ENCODE measurements at places on chromosomes 6 and 20.

GRCh38 chr6:169868458-169868857 is 117.0 kb downstream of the ERMARD start:
- DNase-seq, result peak; percentile 19

DNA sequence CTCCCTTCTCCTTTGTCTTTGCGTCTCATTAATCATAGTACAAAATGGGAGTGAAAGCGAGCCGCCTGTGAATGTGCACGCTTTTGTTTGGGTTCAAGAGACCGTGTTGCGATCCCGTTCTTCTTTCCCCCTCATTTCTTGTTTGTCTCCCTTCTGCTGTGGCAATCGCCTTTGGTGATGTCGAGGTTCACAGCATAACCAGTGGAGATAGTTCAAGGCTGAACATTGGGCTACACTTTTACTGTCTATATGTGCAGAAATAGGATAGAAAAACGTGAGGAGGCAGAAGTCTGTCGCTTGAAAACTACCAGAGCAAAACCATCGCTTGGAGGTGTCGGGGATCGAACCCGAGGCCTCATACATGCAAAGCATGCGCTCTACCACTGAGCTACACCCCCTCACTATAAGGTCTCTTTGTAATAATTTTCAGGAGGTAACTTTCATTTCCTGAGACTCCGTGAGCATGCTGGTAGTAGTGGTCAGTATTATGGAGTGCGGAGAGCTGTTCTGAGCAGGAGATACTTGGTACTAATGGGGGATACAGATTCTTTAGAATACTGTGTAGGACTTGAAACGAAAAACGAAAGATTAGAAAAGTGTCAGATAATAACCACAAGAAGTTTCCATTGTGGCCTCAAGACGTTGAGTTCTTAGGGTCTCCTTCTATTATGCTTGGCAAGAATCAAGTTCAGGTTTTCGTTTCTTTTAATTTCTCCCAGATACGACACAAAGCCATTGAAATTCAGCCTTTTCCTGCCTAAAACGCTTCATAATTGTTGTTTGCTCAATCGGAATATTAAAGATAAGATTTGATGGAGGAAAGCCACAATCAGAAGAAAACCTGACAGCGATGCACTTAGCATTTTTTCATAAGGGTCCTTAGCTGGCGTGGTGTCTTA is 106.6 kb downstream of the TRIM27 start:
- no peak for DNase-seq

DNA sequence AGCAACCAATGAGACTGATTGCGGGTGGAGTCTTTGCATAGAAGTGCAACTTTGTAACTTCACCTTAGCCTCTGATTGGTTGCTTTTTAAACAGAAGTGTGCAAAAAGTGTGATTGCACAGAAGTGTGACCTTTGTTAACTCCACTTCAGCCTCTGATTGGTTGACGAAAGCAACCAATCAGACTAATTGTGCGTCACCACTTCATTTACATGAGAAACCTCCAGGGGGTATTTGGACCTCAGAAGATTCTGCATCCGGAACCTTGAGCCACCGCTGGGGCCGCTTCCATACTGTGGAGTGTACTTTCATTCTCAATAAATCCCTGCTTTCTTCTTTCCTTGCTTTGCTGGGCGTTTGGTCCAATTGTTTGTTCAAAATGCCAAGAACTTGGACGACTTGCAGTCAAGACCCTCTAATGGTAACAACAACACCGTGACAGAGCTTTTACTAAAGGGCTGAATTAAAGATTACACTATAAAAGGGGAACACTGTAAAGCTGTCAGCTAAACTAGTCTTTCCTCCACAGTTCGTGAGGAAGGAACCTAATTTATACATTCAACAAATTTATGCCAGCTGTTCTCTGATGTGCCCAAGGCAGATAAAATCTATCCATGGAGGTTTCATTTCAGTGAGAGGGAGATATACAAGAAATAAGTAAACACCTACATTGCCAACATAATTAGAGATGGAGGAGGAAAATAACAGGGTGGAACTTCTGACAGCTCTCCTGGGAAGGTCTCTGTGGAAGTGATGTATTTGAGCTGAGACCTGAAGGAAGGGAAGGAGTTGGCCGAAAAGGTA is 1.4 kb upstream of the HECA start:
- no peak for DNase-seq

DNA sequence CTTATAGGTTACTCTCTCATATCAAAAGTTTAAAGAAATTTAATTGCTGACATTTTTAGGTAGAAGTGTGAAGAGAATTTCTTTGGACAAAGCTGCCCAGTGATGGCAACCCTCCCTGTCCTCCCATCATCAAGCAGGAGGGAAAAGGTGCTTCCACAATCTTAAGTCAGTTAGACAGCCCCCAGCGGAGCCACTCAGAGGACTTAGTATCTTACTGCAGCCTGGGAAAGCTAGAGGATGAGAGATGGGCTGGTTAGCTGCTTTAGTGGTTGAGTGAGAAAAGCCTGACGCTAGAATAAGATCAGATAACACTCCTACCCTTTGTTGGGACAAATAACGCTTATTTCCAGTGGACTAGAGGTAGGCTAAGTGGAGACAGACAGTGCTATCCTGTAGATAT is 227.1 kb downstream of the RFPL4B start:
- DNase-seq, result no peak

GRCh38 chr20:57753332-57754164 is 43.7 kb upstream of the PMEPA1 start:
- DNase-seq, result no peak

DNA sequence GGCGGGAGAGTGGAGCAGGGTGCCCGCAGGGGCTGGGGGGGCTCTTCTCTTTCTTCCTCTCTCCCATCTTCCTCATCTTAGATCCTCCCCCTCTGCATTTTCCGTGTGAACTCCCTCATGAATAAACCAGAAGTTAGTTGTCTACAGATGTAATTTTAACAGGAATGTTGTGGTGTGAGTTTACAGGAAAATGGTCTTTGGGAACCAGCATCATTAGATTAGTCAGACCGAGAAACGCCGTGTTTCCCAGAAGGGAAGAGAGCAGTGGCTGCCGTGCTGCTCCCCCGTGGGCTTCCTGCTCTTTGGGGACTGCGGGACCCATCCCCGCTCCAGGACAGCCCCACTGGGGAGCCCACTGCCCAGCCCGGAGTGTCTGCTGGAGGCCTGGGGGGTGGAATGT is 3.4 kb downstream of the MYT1 start:
- no peak for DNase-seq

- DNase-seq, result no peak
Observed at GRCh38 chr6:37922563-37922962, 103.0 kb downstream of the ZFAND3 start.

DNA sequence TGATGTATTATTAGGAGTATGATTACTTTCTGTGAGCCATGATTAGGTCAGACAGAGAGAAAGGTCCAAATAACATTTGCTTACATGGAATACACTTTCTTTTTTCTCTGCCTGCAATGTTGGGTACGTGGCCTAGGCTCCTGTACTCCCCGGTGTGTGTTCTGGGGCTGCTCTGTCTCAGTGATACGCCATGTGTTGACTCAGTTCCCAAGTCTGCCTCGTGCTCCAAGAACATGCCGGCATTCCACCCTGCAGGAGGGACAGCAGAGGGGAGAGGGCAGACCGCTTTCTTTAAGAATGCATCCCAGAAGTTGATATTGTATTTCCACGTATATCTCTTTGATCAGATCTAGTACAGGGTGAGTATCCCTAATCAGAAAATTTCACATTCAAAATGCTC is 33.3 kb upstream of the THBS2 start:
- no peak for DNase-seq

DNA sequence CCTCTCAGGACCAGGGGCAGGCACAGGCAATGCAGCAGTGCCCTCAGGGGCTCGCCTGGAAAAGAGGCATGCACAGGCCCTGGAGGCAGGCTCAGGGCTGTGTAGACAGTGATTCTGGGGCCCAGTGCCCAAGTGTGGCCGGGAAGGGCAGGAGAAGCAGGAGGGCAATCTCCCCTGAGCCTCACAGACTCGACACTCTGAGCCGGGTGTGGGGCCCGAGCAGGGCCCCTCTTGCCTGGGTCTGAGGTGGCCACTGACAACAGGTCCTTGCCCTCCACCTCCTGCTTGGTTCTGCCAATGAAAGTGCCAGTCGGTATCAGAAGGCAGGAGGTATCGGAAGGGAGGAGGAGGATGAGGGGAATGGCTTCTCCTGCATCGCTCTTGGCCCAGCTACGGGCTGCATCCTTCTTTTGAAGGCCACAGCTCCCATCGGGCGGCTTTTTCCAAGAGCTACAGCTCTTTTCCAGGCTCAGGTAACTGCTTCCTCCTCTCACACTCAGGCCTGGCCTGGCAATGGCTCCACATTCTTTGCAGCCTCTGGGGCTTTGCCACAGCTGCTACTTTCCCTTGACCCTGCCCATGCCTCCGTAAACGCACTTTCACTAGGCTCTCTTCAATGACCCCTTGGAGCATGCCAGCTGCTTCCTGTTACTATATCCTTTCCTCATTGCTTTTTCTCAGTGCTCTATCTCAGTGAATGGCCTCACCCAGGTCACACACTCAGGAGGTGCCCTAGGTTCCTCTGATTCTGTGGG is 24.5 kb downstream of the GABRR2 start:
- no peak for DNase-seq

DNA sequence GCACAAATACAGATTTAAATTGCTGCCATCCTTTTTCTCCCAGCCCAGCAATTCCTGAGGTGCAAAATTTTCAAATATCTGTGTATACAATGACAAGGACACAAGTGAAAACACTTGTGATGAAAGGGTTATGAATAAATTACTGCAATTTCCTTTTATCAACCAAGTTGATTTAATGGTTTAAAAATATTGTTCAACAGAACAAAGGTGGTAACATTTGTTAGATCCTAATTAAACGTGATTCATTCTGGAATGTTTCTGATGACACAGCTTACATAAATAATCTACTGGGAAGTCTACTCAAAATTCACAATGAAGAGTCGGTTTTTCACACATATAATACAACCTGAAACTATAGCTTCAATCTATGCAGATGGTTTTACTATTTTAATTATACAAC is 17.1 kb downstream of the B4GALT5 start:
- DNase-seq, result no peak

GRCh38 chr6:135424385-135424784 is 73.2 kb downstream of the AHI1 start:
- DNase-seq, result no peak

- DNase-seq, result no peak
Observed at GRCh38 chr6:136971609-136972008, 49.5 kb downstream of the SLC35D3 start.

- no peak for DNase-seq
Observed at GRCh38 chr6:7832904-7833750, 77.5 kb downstream of the TXNDC5 start.

GRCh38 chr6:81683912-81684311 is 68.6 kb downstream of the TENT5A start:
- no peak for DNase-seq

GRCh38 chr6:31763619-31763940 is 1.1 kb downstream of the SAPCD1 start:
- no peak for DNase-seq

- DNase-seq, result no peak
Observed at GRCh38 chr6:44404715-44405099, 17.2 kb downstream of the CDC5L start.

DNA sequence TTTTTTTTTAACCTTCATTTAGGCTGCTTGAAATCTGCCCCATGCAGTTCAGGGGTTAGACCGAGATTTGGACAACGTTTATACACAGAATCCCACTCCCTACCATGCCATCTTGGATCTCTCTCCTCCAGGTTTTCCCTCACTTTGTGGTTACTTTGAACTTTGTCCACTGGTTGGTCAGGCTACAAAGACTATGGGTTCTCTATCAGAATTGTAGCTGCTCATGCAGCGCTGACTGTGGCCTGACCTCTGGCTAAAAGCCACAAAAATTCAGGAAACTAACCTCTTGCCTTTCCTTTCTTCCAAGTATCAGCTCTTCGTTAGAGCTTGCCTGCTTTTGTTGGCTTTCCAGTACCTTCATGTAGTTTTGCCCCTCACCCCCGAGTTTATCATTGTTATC is 44.9 kb upstream of the KCNG1 start:
- DNase-seq, result no peak

GRCh38 chr6:12962987-12963386 is 246.4 kb downstream of the PHACTR1 start:
- DNase-seq, result no peak

DNA sequence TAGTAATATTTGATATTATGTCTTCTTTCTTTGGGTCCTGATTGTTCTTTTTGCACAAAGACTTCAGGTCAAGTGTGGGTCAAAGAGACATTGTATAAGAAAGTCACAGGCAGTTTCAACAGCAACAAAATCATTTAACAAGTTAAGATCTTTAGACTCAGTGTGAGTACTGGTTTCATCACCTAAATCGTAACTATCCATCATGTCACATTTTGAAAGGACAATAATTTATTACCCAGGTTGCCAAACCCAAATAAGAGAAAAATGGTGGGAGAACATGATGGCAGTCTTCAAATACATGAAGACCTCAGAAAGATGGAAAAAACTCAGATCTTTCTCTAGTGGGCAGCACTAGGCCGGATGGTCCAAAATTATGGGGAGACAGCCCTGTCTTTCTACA is 55.5 kb upstream of the BCLAF1 start:
- no peak for DNase-seq

- no peak for DNase-seq
Observed at GRCh38 chr6:163338671-163339405, 75.7 kb upstream of the QKI start.

DNA sequence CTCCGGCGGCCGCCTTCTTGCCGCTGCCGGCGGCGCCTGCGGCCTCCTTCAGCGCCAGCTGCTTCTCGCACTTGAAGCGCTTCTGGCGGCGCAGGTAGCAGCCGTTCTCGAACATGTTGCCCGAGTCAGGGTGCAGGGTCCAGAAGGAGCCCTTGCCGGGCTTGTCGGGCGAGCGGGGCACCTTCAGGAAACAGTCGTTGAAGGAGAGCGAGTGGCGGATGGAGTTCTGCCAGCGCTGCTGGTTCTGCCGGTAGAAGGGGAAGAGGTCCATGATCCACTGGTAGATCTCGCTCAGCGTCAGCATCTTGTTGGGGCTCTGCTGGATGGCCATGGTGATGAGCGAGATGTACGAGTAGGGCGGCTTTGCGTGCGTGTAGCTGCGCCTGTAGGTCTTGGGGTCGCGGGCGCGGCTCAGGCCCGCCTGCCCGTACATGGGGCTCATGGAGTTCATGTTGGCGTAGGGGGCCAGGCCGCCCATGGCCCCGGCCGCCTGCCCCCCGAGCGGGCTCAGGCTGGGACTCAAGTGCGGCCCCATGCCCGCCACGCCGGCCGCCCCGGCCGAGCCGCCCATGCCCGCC is 1.9 kb downstream of the FOXA2 start:
- DNase-seq, result no peak

DNA sequence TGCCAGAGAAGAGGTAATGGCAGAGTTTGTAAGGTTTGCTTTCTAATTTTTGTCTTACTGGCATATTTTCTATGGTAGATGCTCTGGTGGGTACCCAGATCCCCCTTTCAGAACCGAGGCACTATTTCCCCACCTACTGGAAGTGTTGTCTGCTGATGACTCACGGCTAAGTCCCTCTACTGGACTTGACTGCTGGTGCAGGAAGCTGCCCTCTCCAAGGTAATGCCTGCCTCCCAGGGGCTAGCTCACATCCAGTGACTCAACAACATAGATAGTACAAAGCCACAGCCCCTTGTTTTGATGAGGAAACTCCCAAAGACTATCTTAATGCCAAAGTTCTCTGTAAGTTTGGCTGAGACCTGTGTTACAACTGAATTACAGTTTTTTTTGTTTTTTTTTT is 285.4 kb upstream of the FLRT3 start:
- no peak for DNase-seq

GRCh38 chr20:36153736-36154699 is 522 bp upstream of the EPB41L1 start:
- DNase-seq, result peak; percentile 9
